ENCODE measurements at places on chromosomes 12 and 14.
A peak's percentile ranks its signal among the peaks of the same experiment; 100 is the strongest.

DNA sequence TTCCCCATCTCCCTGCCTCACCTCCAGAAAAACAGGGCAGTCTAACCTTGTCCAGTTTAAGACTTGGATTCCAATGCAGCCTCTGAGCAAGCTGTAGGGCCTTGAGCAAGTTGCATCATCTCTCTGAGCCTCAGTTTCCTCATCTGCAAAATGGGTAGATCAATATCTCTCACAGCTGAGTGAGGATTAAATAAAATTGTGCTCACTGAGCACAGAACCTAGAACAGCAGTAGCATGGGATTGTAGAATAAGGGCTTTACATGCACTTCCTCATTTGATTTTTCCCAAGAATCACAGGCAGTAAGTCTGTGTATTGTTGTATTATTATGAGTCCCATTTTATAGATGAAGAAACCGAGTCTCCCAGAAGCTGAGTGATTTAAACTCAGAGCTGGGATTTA is 2.0 kb downstream of the DTX1 start:
- DNase-seq, result no peak

GRCh38 chr12:17076028-17076744 is 470.2 kb upstream of the LMO3 start:
- DNase-seq, result no peak

DNA sequence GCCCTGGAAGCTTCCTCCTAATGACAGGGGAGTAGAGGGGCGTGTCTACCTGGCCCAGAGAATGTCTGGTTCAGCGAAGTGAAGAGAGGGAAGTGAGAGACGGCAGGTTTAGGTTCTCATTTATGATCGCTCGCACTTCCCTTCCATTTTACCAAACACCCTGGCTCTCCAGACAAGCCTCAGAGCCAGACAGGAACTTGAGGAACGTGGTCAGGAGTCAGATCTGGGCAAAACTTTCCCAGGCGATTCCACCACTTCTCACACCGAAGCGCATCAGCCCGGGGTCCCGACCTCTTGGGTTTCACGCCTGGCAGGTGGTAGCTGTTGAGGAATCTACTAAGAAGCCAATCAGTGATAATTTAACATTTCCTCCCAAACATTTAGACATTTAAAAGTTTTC is 21.3 kb downstream of the ACTN1 start:
- peak; percentile 46 for DNase-seq

DNA sequence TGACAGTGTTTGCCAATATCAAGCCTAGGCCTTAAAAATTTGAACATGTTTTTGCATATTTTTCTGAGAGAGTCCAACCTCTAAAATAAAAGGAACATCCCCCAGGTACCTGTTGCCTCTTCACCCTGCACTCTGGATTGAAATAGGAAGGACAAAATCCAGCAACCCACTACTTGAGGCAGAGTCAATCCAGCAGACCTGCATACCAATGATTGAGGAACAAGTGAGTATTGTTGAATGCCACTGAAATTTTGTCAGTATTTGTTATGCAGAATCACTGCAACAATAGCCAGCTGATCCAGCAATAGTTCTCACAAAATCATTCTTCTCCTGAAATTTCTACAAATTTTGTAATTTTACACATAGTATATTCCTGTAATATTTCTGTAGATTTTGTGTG is 460.6 kb upstream of the FOXG1 start:
- DNase-seq, result no peak

DNA sequence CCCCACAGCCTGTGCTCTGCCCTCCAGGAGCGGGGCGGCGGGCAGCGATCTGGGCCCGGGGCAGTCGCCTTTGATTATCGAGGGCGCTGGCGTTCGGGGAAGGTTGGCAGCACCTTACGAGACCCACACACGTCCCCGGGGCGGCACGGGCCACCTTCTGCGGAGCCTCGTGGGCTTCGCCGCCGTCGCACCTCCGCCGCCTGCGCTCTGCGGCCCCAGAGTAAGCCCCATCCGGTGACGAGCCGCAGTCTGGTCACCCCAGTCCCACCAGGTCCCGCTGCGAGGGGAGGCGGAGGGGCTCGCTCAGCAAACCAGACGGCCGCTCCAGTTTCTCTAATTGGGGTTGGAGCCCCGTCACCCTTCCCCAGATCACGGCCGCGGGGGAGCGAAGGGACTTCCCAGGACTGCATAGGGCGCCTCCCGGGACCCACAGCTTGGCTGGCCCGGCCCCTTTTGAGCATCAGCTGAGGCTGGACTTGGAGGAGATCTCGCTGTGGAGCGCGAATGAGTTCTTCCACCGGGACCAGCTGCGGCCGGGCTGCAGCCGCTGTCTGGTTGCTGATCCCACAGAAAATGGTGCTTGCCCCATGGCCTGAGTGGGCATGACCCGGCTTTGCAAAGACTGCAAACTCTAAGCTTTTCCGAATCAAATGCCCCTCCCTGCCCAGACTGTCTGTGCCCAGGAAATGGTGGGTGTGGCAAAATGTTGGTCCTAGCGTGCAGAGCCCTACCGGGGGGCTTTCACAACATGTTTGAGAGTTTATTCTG is 560 bp downstream of the LGALS3 start:
- DNase-seq, result peak; percentile 98

DNA sequence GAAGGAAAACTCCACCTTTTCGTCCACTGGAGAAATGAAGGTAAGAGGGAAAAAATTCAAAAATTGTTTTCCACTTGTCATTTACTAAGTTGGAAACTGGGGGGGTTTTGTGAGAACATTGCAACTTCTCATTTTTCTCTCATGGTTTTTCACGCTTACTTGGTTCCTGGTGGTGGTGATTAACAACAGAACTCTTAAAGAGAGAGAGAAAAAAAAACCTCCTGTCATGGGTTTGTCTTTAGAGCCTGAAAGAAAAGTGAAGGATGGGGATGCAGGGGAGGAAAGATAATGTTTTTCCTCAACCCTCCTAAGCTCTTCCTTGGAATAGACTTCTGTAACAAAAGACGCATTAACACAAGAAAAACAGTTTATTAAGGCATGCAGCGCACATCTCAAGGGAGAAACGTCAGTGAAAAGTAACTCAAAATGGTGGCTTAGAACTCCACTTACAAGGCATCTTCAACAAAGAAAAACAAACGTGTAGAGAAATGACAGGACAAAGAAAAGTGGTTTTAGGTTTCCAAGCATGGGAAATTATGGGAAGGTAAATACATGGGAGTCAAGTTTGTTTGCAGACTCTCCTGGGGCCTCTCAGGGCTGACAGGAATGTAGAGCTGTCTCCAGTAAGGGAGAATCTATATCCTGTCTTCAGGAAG is 81.9 kb upstream of the ATF7IP start:
- DNase-seq, result peak; percentile 29

- DNase-seq, result no peak
Observed at GRCh38 chr12:106284358-106285105, 18.0 kb upstream of the TCP11L2 start.

GRCh38 chr14:53772936-53773335 is 183.7 kb downstream of the BMP4 start:
- no peak for DNase-seq

- DNase-seq, result no peak
Observed at GRCh38 chr14:63027719-63028118, 17.5 kb downstream of the KCNH5 start.

GRCh38 chr14:64279704-64280668 is 14.2 kb downstream of the ESR2 start:
- no peak for DNase-seq

- no peak for DNase-seq
Observed at GRCh38 chr12:53523131-53523530, 15.8 kb upstream of the NPFF start.

DNA sequence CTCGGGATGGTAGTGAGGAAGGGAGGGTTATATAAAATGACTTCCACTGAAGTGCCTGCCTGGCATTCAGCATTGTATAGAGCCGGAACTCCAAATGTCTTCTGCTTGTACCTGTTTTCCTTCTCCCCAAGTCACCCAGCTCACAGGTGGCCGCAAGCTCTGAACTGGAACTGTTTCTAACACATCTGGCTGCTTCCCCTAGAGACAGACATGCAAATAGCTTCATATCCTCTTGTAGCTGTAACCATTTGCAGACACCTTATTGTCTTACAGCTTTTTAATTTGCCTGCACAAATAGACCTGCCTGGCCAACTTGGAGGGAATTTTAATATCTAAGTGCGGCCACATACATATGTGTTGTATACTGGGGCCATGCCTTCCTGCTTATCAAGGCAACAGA is 126.0 kb downstream of the CHST11 start:
- DNase-seq, result no peak

DNA sequence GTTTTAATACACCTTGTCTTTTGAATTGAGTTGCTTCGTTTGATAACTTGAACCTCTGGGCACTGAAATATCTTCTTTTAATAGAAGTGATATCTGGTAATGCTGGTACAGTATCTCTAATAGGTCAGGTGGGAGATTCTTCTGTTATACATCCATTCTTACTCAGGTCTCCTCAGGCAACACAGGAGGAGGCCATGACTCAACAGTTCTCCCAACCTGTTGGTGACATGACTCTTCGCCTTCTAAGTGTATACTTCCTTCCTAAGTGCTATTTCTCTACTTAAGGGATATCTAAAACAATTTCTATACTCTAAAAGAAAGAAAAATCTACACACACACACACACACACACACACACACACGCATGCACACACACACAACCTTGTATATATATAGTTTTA is 509.1 kb downstream of the PCNX1 start:
- no peak for DNase-seq

- DNase-seq, result no peak
Observed at GRCh38 chr14:98704441-98704840, 567.6 kb downstream of the BCL11B start.
